ENCODE measurements at places on chromosomes 7 and 10. TPM values are rescaled to one million over a fixed set of nuclear protein-coding genes. Genes with fewer than 3 reads are reported as not detected.

GRCh38 chr7:35495377-35495776 lies 199.6 kb downstream of the HERPUD2 start:
- H3K36me3 ChIP-seq, result no peaks in the 10 kb centered on the region
- no peaks in the 10 kb centered on the region for H3K4me1 ChIP-seq
- H3K27ac ChIP-seq, result no peak overlapping the region
- peaks cover 8% of the 10 kb centered on the region for H3K27me3 ChIP-seq

The SLC13A4 gene
- not detected for total RNA-seq

DNA sequence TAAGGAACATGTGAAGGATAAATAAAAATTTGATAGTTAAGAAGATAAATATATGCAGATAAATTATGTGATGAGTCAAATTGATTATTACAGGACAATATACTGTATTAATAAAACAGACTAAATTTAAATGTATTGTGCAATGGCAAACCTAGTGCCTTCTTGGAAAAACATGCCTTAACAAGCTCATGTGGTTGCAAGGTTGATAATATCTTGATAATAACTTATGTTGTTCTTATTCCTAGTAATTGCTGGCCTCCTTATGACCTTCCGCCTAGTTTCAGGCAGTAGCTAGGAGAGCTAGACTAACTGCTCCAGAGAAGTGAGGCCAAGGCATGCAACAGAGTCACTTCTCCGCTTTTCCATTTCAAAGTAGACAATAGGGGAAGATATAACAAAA lies 7.6 kb upstream of the RAB11FIP2 start:
- H3K4me1 ChIP-seq, result no peaks in the 10 kb centered on the region
- H3K4me3 ChIP-seq, result no peak overlapping the region
- no peaks in the 10 kb centered on the region for H3K27me3 ChIP-seq
- DNase-seq, result no peak
- no peak overlapping the region for H3K27ac ChIP-seq

DNA sequence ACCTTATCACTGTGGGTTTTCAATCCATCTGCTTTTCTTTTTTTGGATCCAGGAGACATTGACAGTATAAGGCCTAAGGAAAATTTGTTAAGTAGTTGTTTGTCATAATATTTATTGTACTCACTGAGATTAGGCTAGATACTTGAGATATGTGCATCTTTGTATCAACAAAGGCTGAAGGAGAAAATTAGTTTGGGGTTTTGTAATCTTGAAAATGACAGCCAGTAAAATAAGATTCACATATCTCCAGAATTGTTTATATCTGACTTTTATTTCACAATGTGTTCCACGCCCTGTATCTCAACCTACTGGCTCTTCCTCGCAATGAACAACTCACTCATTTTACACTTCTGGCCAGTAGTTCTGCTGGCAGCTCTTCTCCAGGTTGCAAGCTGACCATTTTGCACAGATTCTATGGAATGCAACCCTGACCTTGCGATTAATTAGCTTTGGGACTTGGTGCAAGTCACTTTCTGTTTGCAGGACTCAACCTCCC lies 132.7 kb downstream of the GATA3 start:
- no peaks in the 10 kb centered on the region for H3K27me3 ChIP-seq
- H3K4me1 ChIP-seq, result peaks cover 22% of the 10 kb centered on the region
- no peak overlapping the region for H3K27ac ChIP-seq
- no peaks in the 10 kb centered on the region for H3K36me3 ChIP-seq
- DNase-seq, result no peak
- H3K4me3 ChIP-seq, result no peak overlapping the region

All from PC-9 (cell line).